ENCODE measurements at places on chromosomes 11 and 22. TPM values are rescaled to one million over a fixed set of nuclear protein-coding genes. Genes with fewer than 3 reads are reported as not detected.

DNA sequence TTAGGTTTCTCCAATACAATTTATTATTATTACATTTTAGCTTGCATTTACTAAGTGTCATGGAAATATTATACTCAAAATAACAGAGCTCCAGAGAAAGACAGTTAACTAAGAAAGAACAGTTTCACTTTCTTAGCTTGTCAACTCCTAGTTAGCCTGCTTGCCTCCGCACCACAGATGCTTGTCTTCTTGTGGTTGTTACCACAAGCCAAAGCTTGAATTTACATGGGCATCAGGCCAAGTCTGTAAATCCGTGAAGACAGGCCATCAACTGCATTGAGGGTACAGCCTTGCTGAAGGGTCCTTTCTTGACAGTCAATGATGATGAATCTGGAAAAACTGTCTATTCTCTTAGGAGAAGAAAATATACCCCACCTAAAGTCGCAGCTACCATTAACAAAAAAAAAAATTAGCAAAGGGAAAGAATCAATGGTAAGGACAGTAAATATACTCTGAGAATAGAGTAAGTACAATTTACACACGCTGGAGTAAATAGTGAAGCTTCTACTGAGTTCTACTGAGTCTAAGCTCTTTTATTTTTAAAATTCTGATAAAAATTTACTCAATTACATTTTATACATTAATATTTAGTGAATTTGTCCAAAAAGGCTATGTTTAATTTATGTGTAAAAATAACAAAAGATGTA, 15.6 kb upstream of the DENND5A start:
- DNase-seq: no peak

GRCh38 chr22:42396621-42397331, 35.4 kb downstream of the NFAM1 start:
- DNase-seq: peak; percentile 83

- DNase-seq: no peak
Observed at GRCh38 chr11:103659743-103660142, 376.7 kb upstream of the DDI1 start.

- DNase-seq: no peak
Observed at GRCh38 chr22:30843245-30843644, 125.3 kb downstream of the MORC2 start.

The COMMD9 gene
- total RNA-seq: 33.9 TPM

GRCh38 chr11:90330632-90331031, 107.8 kb upstream of the CHORDC1 start:
- no peak for DNase-seq

DNA sequence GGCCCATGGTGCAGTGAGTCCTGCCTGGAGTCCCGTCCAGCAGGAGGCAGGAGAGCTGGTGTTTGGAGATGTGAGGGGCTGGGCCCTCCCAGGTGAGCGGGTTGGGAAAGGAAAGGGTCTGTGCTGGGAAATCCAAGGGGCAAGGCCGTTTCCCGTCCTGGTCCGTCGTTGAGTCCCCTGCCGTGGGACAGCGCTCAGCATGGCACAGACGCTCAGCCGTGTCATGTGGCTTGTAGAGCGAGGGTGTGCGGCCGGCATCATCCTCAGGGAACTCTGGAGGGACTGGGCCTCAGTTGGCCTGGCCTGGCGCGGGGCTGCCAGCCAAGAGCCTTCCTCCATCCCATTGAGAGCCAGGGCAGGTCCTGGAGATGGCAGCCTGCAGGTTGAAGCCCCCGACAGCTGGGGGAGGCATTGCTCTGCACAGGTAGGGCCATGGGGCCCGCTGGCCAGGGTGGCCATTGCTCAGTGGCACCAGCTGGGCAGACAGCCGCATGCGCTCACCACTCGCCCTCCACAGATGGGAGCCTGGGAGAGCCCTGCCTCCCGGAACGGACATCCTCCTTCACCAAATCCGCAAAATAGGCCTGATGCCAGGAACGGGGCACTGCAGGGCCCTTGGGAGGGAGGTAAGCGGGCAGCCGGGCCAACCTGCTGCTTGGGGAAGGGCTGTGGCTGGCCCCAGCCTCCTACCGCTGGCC, 28.7 kb downstream of the KCNQ1 start:
- DNase-seq: peak; percentile 75

GRCh38 chr22:35154937-35155387, 89.0 kb downstream of the ISX start:
- no peak for DNase-seq

DNA sequence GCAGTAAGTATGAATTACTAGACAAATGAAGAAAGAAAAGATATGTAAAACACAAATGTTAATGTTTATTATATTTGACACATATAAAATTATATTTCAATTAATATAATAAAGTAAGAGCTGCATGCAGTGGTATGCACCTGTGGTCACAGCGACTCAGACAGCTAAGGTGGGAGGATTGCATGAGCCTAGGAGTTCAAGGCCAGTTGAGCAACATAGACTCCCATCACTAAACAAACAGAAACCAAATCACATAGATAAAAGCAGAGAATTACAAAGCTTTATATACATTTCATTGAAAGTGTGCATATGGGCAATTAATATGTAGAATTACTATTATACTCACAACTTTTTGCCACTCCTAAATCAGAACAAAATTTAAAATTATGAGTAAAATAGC, 70.0 kb upstream of the HTATIP2 start:
- no peak for DNase-seq

DNA sequence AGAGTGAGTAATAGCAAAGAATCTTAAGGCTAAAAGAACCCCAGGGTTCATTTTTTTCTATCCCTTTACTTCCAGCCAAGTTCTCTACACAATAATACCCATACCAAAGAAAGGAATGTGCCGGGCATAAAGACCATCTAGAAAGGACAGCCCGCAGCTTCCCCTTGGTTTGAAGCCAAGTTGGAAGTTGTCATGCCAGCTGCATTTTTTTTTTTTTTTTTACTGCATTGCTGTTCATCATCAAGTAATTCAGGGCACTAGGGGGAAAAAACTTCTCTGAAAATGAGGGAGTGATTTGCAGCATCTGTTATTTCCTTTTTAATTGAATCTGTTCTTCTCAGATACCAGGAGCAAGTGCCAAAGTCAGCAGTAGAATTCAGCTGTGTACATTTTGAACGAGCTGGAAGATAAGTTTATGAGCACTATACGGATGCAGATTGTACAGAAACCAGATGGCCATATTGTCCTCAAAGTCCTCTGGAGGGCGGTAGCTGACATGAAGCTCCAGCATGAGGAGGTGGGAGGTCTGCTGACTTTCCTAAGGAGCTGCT, 56.4 kb downstream of the UBASH3B start:
- no peak for DNase-seq

The HBG1 gene
- total RNA-seq: not detected

- no peak for DNase-seq
Observed at GRCh38 chr11:94028436-94028835, 7.3 kb downstream of the HEPHL1 start.

- DNase-seq: no peak
Observed at GRCh38 chr11:112637076-112637475, 324.1 kb upstream of the NCAM1 start.

DNA sequence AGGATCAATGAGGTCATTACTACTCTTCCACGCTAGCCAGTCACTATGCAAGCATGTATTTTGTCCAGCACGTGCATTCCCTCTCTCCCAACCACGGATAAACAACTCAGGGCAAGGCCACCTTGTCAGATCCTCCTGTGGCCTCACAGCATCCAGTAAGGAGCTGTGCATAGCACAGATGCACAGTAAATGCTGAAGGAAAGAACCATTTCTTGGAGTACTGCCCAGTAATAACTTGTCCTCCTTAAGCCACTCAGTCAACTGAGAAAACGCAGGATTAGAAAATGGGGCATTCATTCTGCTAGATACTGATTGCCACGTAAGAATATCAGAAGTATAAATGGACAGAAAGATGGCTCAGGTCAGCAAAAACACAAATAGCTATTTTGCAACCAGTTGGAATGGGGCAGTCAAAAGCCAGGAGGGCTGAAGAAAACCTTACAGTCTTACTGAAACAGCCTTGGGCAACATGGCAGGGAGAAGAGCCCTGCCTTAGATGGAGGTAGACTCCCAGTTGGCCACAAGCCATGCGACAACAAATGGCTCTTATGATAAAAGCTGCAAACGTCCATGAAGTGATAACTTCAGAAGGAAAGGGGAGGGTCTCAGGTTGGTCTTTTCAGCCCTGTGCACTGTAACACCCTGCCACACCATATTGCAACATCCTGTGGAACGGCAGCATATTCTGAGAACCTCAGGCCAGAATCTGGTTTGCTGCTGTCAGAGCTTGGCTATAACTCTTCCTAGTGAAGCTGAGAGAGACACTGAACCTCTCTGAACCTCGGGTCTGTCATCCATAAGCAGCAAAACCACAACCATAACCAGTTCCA, 23.0 kb downstream of the PC start:
- no peak for DNase-seq

The TBX1 gene
- total RNA-seq: 0.48 TPM

The ME3 gene
- 19.9 TPM for total RNA-seq

The EHF gene
- 0.08 TPM for total RNA-seq

DNA sequence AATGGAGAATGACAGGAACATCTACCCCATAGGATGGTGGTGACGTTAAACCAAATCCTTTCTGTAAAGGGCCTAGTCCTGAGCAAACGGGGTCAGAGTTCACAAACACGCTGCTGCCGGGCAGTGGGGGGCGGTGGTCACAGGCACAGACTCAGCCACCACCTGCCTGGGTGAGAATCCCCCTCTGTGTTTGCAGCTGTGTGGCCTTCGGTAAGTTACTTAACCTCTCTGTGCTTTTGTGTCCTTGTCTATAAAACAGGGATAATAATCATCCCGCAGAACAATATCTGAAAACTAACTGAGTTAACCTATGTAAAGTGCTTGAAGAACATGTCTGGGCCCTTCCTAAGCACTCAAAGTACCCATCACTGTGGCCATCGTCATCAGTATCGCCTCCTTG, 26.0 kb upstream of the PDGFB start:
- DNase-seq: no peak

- DNase-seq: no peak
Observed at GRCh38 chr22:37163575-37164504, 14.1 kb upstream of the IL2RB start.

The BAIAP2L2 gene
- total RNA-seq: 0.24 TPM

The MAPK8IP1 gene
- total RNA-seq: 7.5 TPM

The ANKK1 gene
- 0.16 TPM for total RNA-seq

- DNase-seq: no peak
Observed at GRCh38 chr11:19683141-19683805, 29.4 kb upstream of the NAV2 start.

GRCh38 chr11:82782825-82783374, 49.2 kb upstream of the FAM181B start:
- DNase-seq: no peak

- no peak for DNase-seq
Observed at GRCh38 chr11:32328392-32328791, 106.9 kb downstream of the WT1 start.

DNA sequence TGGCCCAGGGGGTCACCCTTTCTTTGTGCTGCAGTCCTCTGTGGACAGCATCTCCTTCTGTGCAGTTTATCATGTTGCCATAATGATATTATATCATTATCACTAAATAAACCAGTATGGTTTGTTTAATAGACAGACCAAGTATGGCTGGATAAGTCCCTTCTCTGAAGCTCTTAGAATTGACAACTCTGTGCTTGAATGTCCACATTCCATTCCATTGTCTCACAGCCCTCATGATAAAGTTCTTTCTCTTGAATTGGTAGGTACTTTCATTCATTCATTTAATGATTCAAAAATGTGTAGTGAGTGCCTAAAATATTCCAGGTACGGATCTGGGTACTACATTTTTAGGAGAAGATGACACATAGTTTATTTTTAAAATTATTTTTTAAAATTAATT, 7.8 kb downstream of the RPS6KA4 start:
- DNase-seq: no peak

The CRYBB2 gene
- total RNA-seq: not detected

The SOX6 gene
- 34.6 TPM for total RNA-seq

The POLR2F gene
- 50.5 TPM for total RNA-seq

The AIFM3 gene
- total RNA-seq: 0.54 TPM

DNA sequence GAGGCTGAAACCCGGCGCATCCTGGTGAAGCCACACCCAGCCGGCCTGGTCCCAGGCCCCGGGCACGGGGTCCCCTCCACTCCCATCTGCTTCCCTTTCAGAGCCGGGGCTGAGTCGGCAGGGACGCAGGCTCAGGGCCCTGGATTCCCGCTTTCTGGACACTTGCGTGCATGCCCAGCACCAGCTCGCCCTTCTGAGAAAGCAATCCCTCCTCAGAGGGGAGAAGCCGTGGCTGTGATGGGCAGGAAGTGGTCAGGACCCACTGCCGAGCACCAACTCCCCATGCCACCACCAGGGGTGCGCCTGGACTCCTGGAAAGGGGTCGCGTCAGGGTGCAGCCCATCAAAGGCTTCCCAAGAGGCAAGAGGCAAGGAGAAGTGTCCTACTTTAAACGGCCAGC, 15.1 kb downstream of the CDKN1C start:
- no peak for DNase-seq

DNA sequence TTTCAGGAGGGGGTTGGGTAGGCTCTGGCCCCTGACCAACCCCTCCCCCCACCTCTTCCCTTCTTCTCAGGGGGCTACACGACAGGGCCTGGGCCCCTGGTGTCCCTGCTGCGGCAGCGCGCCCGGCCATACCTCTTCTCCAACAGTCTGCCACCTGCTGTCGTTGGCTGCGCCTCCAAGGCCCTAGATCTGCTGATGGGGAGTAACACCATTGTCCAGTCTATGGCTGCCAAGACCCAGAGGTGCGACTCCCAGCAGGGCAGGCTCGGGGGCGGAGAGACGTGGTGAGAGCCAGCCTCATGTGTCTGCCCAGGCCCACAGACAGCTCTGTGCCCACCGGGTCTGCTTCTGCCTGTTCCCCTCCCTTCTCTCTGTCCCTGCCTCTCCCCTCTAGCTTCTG, 7.6 kb upstream of the GALR3 start:
- no peak for DNase-seq

GRCh38 chr22:33803371-33804282, 116.6 kb downstream of the LARGE1 start:
- DNase-seq: no peak

The APOA5 gene
- not detected for total RNA-seq

DNA sequence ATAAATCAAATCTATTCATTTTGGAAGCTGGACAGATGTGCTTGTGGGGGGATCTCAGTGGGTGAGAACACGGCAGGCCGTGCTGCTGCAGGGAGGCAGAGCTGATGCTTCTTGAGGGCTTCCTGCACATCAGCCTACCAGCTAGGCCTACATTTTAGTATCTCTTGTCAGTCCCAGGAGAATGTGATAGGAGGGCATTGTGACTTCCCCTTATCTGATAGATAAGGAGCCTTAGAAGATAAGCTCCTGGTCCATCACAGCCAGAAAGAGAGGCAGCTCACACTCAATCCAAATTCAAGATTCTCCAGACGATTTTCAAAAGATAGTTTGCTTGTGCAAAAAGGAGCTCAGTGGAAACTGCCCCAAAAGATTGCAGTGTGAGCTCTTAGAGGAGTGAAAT, 89.0 kb downstream of the SHANK2 start:
- DNase-seq: no peak

The MRGPRX4 gene
- not detected for total RNA-seq
